ENCODE measurements at places on chromosomes 2 and 18.

DNA sequence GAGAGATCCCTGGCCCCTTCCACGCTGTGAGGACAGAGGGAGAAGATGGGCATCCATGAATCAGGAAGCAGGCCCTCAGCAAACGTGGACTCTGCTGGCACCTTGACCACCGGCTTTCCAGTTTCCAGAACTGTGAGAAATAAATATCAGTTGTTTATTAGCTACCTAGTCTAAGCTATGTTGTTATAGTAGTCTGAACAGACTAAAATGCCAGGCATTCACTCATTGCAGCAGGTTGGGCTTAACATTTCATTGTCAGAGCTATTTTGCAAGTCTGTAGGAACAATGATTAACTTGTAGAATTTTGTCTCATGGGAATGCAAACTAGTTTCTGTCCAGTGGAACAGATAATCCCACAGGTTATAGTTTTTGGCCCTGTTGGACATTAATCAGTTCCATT is 24.8 kb upstream of the TBC1D8 start:
- DNase-seq, result no peak

DNA sequence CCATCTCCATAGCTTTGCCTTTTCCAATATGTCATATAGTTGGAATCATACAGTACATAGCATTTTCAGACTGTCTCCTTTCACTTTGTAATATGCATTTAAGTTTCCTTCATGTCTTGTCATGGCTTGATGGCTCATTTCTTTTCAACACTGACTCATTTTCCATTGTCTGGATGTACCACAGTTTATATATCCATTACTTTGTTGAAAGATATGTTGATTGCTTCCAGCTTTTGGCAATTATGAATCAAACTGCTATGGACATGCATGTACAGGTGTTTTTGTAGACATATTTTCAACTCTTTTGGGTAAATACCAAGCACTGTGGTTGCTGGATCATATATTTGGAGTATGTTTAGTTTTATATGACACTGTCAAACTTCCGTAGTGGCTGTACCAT is 26.3 kb downstream of the ACSL3 start:
- DNase-seq, result no peak

- no peak for DNase-seq
Measured at GRCh38 chr2:72033636-72034035, 114.0 kb downstream of the CYP26B1 start.

DNA sequence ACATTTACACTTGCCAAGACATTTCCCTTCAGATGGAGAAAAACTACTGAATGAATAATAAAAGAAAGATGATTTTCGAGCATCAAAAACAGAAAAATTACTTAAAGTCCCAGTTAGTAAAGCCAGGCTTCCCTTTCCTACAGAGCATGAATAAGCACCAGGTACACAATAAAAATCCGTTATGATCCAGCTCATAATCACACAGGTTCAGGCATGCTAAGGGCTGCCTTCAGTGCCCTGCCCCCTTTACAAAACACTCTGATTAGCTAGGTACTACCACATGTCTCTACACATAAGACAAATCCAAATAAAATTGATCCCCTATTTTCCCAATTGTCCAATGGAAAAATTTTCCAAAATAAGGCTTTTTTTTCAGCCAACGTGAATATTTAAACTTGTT is 413.2 kb upstream of the LRATD1 start:
- no peak for DNase-seq
